ENCODE measurements at places on chromosomes 11 and 22.
A peak's percentile ranks its signal among the peaks of the same experiment; 100 is the strongest.

DNA sequence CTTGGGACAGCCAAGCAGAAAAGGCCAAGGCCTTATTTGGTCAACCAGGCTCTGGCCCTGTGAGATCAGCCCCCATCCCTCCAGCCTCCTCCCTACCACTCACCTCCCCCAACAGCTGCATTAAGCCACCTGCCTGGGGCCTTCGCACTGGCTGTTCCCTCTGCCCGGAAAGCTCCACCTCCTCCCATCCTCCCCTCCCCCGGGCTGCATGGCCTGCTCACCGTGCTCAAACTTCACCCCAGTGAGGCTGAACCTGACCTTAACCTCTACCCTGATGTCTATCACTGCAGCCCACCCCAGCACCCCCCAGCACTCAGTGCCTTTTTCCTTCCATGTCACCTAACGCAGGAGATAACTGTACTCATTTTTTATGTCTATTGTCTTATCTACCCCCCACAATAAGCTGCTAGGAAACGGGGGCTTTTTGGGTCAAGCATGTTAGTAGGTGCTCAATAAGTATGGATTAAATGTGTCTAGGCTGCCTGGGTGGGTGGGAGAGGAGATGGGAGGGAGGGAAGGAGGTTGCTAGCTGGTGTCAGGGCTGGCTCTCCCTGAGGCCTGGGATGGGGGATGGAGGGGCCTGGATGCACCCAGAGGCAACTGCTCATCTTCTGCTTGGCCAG is 912 bp downstream of the PTPRCAP start:
- DNase-seq: no peak

DNA sequence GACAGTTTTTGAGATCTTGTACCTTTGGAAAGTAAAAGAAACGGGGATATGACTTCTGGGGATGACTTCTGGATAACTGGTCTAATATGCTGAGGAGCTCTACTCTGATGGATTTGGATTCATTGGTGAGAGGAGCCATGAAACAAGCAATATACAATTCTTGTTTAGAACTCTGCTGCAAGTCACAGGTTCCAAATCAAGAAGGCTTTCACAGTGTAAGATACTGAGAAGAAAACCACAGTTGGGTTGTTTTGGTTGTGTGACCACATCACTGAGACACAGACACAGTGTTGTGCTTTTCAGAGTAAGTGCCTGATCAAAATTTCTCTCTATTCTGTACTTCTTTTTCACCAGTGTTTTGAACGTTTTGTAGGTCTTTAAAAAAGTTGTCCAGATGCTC is 13.1 kb upstream of the UCP2 start:
- DNase-seq: no peak

- no peak for DNase-seq
Observed at GRCh38 chr22:19181786-19182471, 3.4 kb upstream of the SLC25A1 start.

- peak; percentile 25 for DNase-seq
Observed at GRCh38 chr11:73342633-73343032, 33.6 kb upstream of the RELT start.

DNA sequence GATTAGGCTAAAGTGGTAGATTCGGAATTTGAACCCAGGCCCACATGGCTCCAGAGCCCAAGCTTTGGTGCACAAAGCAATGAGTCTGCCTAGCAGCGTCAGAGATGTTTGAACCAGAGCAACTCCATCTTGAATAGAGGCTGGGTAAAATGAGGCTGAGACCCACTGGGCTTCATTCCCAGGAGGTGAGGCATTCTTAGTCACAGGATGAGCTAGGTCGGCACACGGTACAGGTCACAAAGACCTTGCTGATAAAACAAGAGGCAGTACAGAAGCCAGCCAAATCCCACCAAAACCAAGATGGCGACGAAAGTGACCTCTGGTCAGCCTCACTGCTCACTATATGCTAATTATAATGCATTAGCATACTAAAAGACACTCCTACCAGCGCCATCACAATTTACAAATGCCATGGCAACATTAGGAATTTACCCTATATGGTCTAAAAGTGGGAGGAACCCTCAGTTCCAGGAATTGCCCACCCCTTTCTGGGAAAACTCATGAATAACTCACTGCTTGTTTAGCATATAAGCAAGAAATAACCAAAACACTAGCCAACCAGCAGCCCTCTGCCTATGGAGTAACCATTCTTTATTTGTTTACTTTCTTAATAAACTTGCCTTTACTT is 40.3 kb upstream of the DAGLA start:
- no peak for DNase-seq

- DNase-seq: no peak
Observed at GRCh38 chr11:107716884-107717532, 5.2 kb upstream of the SLN start.

DNA sequence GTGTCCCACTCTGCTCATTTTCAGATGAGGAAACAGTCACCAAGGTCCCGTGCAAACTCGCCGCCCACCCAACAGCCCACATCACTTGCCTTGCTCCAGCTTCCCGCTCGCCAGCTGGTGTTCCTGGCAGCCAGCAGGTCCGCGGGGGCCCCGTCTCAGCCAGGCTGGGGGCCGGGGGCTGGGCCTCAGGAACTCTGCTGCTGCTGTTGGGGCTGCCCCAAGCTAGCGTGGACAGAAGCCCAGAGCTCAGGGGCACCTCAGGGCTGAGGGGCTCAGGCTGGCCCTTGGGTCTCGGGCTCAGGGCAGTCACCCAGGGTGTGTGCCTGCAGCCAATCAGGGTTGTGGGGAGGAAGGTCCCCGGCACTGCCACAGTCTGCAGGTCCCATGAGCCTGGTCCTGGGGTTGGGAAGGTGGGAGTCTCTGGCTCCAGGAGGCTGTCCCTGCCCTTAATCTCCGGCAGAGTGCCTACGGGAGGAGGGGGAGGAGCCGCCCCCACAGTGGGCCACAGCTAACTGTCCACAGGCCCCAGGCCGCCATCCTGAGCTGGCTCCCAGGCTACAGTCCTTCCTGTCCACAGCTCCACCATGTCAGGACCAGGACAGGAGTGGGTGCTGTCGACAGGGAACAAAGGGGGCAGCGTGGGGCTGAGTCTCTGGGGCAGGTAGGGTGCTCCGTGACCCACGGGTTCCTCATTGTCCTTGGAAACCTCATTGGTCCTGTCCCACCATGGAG is 65.2 kb downstream of the ARFGAP3 start:
- DNase-seq: no peak

DNA sequence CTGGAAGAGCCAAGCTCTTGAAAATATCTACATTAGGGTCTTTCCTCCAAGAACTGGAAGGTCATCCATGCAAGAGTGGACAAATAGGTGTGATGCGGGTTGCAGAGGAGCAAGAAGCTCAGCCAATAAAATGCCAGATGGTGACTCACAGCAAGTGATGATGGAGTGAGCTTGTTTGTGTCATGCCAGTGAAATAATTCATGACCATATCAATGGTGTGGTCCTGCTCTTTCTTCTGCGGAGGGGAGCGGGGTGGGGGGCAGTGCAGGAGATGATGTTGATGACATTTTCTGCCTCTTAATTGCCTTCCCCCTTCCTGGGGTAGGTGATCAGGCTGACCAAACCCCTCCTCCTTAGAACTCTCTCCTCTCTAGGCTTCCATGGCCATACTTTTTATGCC is 118.5 kb upstream of the TIMP3 start:
- DNase-seq: no peak

DNA sequence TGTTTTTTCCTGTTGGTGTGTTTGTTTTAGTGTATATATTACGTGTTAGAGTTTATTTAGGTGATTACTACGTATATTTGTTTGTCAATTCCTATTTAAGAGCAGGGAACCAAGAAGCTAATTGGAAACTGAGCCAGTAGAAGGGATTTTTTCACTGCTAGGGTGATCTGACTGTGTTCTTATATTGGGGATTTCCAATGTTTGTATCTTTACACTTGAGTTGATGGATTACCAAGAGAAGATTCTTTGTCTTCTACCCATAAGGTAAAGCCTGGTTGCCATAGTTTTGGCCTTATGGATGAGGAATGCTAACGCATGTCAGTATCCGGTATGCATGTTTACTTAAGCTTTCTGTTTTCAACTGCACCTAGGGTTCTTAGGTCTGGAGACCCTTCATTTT is 35.6 kb downstream of the SIK2 start:
- DNase-seq: no peak

DNA sequence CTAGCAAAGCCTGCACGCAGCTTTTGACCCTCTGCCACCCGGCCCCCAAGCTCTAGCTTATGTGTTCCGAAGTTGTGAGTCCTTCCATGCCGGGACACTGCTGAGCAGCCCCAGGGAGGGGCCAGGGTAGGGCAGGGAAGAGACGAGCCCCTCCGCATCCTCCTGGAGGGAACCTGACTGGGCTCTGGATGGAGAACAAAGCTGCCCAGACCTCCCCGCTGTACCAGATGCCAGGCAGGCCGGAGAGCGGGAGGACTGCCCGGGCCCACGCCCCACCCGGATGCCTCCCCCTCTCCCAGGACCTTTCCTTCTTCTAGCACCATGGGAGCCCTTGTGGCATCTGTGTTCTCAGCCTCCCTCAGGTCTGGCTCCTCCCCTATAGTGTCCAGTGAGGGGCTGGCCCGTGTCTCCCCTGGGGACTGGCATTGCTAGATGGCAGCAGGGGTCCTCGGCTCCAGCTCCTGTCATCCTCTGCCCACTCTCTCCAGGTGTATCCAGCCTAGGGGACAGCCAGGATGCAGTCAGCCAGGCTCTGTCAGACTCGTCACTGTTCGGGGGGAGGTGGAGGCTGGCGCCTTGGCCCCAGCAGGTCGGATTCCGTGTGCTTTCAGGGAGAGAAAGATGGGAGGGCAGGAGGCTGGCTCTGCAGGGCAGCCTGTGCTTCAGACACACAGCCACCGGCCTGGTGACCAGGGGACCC is 46.1 kb downstream of the ALX4 start:
- no peak for DNase-seq

GRCh38 chr11:112961751-112962578 is 745 bp downstream of the NCAM1 start:
- DNase-seq: peak; percentile 70

GRCh38 chr11:11477695-11478420 is 124.8 kb upstream of the CSNK2A3 start:
- DNase-seq: peak; percentile 12

- no peak for DNase-seq
Observed at GRCh38 chr11:111298413-111299100, at the start of gene POU2AF3. Gene POU2AF3 (plus strand): TSS chr11:111298546. CDS start chr11:111298582, 36 bp downstream.

GRCh38 chr11:61800331-61801281 is 7.9 kb downstream of the FEN1 start:
- no peak for DNase-seq

- peak; percentile 47 for DNase-seq
Observed at GRCh38 chr11:130070109-130070845, 583 bp downstream of the APLP2 start.

- no peak for DNase-seq
Observed at GRCh38 chr22:48669986-48670716, 1157.5 kb downstream of the BRD1 start.

- no peak for DNase-seq
Observed at GRCh38 chr22:48895831-48896765, 931.6 kb downstream of the BRD1 start.

GRCh38 chr11:134724779-134725140 is 312.7 kb upstream of the B3GAT1 start:
- no peak for DNase-seq

GRCh38 chr11:11279956-11280689 is 72.9 kb downstream of the CSNK2A3 start:
- peak; percentile 92 for DNase-seq

DNA sequence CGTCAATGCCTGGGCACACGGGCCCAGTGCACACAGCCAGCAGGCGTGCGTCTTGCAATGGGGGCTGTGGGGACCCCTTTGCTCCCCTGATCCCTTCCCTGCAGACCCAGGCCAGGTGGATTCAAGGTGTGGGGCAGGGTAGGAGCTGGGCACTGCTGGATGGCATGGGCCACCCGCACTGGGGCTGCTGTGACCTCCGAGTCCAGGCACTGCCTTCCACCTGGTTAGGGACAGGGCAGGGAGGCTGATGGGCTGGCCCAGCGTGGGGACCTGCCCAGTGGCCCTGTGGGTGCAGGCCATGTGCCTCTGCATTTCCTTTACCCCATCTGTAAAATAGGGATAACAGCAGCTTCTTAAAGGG is 22.9 kb downstream of the KCNQ1 start:
- no peak for DNase-seq

DNA sequence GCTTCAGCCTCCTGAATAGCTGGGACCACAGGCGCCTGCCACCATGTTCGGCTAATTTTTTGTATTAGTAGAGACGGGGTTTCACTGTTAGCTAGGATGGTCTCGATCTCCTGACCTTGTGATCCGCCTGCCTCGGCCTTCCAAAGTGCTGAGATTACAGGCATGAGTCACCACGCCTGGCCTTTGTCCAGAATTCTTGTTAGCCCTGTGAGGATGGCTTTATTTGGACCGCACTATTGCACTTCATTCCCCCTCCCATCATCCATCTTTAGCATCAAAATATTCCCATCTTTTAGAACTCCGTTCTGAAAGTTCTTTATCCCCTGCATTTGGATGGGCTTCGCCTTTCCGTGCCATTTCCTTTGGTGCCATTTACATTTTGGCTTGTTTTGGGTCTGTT is 2.6 kb downstream of the SAMM50 start:
- no peak for DNase-seq

DNA sequence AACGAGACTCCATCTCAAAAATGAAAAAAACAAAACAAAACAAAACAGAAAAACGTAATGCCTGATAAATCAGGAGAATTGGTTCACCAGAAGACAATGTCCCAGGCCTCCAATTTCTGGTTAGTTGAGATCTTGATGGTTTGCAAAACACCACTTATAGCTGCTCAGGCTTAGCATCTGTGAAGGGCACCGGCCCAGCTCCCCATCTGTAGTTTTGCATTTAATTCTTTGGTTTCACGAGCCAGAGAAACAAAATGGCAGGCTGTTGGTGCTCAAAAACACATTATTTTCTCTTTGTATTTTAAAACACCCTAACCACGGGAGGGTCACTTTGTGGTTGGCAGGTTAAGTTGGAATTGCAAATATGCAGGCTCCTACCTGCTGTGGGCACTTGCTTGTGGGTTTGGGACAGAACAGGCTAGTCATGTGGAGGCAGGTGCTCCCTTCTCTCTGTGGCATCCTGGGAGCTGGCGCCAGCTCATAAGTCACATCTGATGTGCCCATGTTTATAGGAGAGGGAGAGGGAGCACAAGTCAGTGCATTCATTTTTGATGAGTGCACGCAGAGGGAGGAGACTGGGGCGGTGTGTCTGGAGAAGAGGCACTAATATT is 145.9 kb downstream of the CEP164 start:
- DNase-seq: peak; percentile 96

DNA sequence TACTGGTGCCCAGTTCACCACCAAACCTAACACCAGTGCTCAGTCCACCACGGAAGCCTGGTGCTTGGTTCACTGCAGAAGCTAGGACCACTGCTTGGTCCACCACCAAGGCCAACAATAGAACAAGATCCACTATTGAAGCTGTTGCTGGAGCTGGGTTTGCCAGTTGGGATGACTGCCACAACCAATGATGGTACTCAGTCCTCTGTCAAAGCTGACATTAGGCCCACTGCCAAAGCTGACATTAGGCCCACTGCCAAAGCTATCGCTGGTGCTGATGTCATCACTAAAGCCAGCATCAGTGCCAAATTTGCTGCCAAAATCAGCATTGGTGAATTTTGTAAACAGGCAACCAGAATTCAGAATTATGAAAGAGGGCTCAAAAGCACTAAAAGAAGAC is 1850.2 kb upstream of the RAG2 start:
- no peak for DNase-seq

GRCh38 chr22:47209547-47210023 is 447.1 kb downstream of the TBC1D22A start:
- DNase-seq: no peak

- DNase-seq: no peak
Observed at GRCh38 chr22:20093418-20094196, 13.6 kb downstream of the DGCR8 start.

GRCh38 chr11:110297076-110297725 is 787 bp upstream of the RDX start:
- DNase-seq: no peak
